CD8-positive, alpha-beta T cell (primary cell): ENCODE measurements at places on chromosomes 2 and 18.

- DNase-seq: no peak
Measured at GRCh38 chr2:224072541-224073188, 33.6 kb upstream of the SERPINE2 start.

DNA sequence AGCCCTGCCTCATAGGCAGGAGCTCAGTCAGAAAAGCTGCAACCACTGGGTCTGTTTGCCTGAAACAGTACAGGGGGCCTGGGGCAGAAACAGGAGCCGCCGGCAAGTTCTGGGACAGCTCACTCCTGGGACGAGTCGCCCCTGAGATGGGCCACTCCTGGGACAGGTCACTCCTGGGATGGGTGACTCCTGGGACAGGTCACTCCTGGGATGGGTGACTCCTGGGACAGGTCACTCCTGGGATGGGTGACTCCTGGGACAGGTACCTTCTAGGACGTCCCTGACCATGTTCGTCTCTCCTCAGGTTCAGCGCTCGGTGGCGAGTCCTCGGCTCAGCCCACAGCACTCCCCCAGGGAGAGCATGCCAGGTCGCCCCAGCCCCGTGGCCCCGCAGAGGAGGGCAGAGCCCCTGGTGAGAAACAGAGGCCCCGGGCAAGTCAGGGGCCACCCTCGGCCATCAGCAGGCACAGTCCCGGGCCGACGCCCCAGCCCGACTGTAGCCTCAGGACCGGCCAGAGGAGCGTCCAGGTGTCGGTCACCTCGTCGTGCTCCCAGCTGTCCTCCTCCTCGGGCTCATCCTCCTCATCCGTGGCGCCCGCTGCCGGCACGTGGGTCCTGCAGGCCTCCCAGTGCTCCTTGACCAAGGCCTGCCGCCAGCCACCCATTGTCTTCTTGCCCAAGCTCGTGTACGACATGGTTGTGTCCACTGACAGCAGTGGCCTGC, 51.8 kb downstream of the NTSR2 start:
- no peak for DNase-seq

DNA sequence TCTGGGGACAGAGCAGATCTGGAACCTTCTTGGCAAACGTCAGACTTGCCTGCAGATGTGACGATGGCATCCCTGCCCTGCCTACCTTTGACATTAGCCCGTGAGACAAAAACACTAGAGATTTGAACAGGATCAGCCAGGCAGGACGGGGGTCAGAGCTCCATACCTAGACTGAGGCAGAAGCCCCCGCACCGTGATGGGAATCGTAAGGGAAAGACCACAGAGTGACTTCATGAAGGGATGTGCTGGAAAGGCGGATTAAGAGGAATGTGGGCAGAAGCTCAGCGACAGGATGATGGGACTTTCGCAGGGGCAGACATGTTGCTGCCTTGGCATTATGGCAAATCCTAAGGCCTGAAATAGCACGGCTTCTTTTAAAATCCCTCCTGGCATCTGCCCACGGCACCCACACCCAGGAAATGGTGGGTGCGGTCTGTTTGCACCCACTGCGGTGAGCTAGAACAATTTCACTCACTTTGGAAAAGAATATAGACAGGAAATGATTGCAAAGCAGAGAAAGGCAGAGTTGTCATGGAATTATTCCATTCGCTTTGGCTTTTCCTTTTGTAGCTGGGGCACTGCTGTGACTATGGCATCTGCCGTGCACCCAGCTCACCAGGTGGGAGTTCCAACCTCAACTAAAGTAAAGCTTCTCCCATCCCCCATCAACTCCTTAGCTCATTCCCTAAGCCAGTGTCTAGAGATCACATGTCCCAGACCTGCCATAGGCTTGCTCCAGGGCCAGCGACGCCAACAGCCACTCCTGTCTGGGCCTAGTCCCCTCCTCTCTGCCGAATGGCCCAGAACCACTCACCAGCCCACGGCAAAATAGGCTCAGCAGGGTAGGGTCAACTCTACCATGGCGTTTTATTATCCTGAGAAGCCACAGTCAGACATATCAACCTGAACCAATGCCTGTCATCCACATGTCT, 112.7 kb upstream of the NPAS2 start:
- DNase-seq: no peak

DNA sequence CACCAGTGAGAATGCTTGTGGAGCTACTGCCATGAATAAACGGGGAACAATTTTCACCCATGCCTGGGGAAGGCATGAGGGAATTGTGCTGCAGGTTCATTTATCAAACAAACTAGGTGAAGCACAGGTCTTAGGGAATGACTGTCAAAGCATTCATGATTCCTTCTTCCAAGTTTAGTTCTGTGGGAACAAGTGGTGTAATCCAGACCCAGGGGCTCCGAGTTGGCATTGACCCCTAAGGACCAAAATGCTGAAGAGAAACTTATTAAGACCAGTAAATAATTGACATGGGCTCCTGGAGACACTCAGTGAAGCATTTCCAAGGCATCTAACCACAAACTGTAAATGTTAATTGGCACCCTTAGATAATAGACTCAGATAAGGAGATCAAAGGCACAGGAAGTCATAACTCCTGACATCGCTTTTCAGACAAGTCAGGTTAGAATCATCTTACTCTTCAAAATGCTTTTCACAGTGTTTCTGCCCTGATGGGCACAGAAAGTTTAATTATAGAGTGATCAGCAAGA, 96.9 kb downstream of the SPP2 start:
- no peak for DNase-seq
